ENCODE measurements at places on chromosomes 5 and 9. TPM values are rescaled to one million over a fixed set of nuclear protein-coding genes. Genes with fewer than 3 reads are reported as not detected.

The ARHGEF28 gene
- 15.7 TPM for total RNA-seq

The JMY gene
- 4.2 TPM for total RNA-seq

The DDX46 gene
- total RNA-seq: 27.1 TPM

The MED7 gene
- 6.2 TPM for total RNA-seq

The CBY3 gene
- total RNA-seq: not detected

The SPDL1 gene
- 75.3 TPM for total RNA-seq

The GAS1 gene
- total RNA-seq: 5.9 TPM

All from airway epithelial cell (primary cell).